ENCODE measurements at places on chromosomes 5 and 9. TPM values are rescaled to one million over a fixed set of nuclear protein-coding genes. Genes with fewer than 3 reads are reported as not detected.

LCN9 gene
- total RNA-seq: not detected

CSF2 gene
- total RNA-seq: not detected

HOMER1 gene
- total RNA-seq: 5.4 TPM

ZFP2 gene
- total RNA-seq: 2.7 TPM

NMUR2 gene
- not detected for total RNA-seq

STK32A gene
- total RNA-seq: 2.3 TPM

DNA sequence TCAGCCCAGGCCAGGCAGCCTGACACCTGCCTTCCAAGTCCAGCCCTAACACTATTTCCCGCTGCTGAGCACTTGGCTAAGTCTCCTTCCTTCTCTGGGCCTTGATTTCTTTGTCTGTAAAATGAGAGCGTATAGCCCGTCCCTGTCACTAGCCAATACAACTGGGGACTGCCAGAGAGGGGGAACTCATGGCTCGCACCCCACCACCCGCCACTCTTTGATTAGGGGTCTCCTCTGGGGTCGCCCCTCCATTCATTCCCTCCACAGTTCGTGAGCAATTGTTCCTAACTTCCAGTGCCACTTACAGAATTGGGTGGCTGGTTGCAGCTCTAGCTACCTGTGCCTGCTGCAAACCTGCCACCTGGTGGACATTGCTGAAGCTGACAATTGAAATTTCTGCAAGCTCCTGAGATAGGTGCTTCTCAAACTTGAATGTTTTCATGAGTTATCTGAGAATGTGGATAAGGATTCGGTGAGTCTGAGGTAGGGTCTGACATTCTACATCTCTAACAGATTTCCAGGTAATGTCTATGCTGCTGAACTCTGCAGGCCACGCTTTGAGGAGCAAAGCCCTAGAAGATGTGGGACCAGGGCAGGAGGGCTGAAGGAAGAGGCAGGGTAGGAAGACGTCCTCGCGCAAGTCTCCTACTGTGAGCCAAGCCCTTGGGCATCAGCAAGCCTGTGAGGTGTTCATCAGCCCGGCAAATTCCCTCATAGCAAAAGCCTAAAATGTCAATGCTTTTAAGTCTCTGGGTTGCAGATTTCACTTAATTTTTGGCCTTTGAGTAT lies 13.3 kb upstream of the RECK start:
- DNase-seq: peak; percentile 85

DNA sequence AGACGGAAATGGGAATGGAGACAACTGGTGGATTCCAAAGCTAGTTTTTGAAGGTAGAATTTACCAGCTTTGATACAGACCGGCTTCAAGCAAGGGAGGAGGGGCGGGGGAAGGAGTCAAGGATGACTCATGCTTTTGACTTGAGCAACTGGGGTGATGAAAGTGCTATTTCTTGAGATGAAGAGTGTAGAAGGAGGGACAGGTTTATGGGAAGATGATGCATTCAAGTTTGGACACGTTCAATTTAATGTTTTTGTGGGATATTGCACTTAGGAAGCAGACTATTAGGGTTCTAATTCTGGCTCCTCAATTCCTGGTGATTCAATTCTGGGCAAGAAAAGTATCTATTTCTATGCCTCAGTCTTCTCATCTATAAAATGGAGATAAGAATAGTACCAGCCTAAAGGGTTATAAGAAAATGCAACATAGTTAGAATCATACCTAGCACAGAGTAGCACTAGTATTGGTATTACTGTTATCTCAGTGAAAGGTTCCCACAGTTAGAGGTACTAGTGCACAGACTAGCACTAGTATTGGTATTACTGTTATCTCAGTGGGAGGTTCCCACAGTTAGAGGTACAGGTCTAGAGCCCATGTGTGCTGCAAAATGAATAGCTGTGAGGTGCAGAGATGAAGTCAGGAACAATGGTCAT lies 4.6 kb downstream of the NIPAL4 start:
- DNase-seq: peak; percentile 90

DNA sequence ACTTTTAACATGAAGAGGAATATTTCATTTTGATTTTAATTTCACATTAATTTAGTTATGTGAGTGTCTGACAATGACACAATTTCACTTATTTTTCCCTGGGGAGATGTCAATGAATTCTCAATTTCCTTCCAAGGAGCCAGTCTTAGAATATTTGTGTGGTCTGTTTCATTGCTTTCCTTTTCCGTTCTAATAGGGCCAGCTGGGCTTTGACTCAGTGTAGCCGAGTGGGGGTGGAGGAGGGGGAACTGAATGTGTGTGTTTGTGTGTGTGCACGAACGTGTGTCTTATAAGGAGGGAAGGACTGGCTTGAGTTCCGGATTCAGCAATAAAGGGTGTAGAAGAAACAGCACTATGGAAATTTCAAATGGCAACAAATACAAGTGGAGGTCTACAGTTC lies 100.0 kb downstream of the BASP1 start:
- no peak for DNase-seq

DNA sequence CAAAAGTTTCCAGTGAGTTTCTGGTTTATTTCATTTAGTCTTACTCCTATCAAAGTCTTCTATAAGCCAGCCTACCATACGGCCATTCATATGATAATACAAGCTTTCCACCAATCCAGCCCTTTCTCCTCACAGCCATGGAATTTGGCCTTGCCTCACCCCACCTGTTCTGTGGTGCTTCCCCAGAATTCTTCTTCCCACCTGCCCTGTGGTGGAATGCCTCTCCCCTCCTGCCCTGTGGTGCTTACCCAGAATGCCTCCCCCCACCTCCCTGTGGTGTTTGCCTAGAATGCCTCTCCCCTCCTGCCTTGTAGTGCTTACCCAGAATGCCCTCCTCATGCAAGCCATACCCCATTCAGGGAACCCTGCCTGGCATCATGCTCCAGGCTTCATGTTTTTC lies 90.3 kb upstream of the APC start:
- no peak for DNase-seq

GRCh38 chr9:71628247-71628646 lies 140.1 kb downstream of the CEMIP2 start:
- DNase-seq: peak; percentile 25

DNA sequence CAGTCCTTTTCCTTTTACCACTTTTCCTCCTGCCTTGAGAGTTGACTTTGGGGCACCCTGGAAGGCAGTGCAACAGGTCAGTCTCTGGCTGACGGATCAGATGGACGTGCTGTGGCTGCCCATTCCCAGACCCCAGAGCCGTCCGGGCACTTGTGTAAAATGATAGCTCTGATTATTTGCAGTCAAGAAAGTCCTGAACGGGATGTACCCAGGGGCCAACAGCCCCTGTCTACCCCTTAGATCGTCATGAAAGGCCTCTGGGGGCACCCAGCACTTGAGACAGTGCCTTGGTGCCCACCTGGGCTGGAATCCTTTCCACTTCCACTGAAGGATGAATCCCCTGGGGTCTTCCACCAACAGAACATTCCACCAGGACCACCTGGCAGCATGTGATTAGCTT lies 17.7 kb upstream of the ANGPTL2 start:
- no peak for DNase-seq

DNA sequence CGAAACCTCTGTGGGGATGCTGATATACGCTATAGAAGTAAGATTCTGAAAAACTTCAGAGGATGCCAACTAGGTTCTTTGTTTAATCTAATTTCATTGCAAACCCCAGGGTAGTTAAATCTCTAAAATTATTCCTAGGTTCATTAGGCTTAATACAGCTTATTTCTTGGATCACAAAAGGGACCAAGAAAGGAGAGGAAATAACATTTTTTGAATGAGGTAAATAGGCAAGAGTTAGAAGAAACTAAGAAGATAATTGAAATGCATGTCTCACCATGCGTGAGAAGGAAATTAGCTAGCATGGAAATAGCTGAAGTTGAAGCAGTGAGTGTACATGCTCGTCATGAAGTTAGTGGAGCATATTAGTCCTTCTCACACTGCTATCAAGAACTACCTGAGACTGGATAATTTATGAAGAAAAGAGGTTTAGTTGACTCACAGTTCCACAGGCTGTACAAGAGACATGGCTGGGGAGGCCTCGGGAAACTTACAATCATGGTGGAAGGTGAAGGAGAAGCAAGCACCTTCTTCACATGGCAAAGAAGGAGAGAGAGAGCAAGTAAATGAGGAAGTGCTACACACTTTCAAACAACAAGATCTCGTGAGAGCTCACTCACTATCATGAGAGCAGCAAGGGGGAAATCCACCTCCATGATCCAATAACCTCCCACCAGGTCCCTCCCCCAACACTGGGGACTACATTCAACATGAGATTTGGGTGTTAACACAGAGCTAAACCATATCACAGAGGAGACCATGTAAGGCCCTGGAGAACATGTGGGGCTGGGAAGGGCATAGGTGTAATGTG lies 125.1 kb upstream of the OSMR start:
- no peak for DNase-seq

DNA sequence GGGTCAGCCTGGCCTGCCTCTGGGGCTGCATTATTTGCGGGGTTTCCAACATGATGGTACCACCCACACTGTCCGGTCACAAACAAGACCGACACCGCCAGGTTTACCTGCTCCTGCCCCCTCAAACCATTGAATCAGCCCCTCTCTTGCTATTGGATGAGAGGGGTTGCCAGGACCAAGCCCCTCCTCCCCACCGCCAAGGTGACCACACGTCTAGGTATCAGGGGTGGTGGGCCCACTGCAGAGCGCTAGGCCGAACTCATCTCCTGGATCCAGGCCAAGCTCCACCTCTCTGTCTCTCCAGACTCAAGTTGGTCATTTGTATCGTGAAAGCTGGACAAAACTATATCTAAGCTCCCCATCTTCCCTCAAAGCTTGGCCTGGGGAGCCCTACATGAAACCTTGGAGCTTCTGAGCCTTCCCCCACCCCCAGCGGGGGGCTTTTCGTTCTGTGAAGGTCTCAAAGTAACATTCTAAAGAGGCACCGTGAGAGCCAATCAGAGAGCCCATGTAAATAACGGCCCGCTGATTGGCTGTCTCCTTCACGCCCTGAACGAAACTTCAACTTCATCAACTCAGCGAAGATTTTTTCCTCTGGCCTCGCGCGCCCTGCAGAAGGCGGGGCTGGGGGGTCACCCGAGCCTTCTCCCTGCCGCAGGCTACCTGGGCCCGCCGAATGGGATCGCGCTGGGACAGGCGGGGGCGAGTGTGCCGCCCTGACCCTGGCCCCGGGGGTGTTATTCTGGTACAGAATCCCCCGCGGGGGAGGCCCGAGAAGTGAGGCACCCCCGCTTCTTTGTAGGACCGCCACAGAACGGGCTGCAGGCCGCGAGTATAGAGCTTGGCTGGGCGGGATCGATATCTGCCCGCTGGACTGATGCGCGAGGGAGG lies 49.6 kb upstream of the PSD2 start:
- DNase-seq: peak; percentile 76

DNA sequence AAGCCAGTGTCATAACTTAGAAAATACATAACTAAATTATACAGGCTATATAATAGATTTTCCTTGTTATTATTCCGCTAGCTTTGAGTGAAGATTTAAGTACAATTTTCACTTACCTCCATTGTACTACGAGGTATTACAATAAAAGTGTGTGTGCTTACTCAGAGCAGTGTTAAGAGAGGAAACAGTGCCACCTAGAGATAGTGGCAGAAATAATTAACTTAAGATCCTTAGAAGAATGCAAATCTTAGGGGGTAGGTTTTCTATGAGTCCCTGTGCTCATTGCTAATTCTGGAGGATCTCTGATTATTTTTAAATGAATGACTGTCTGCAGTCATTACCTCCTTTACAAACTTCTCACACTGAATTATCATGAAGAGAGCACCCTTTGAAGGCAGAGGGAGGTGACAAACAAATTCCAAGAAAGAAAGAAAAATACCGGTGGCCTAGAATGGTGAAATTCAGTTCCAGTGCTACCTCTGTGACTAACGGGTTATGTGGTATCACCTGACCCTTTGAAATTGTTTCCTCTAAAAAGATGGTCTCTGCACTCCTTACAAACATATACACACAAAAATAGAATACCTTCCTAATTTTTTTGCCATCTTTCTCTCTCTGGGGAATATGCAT lies 379.8 kb downstream of the TRIM36 start:
- peak; percentile 2 for DNase-seq

DNA sequence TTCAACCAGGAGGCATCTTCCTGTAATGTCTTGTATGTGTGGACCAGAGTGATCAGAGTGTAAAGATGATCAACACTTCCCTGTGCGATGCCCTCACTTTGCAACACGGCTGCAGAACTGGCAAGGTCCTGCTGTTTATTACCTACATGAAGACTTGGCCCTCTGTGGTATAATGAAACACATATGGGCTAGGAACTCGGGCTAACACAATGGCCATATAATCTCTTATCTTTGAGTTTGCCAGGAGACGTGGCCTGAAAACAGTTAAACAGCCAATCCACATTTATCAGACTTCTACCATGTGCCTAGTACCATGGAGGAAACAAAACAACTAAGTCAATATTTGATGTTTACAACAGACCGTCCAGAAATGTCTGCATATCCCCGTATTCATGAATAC lies 145.5 kb downstream of the ZNF462 start:
- no peak for DNase-seq

DNA sequence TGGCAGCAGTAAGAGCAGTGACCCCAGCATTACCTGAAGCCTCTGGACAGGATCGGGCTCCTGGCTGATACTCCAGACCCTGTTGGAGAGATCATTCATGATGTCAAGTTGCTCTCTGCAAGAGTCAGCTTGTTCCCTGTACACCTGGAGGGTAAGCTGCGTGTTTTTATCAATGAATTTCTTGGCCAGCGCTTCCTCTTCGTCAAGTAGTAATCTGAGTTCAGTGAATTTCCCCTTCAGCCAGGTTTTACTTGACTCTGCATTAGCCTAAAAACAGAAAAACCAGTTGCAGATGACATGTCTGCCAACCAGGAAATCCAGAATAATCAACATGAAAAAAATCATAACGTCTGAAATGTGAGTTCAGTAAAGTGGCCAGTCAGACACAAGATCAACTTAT lies 19.1 kb downstream of the TRIM14 start:
- no peak for DNase-seq

DNA sequence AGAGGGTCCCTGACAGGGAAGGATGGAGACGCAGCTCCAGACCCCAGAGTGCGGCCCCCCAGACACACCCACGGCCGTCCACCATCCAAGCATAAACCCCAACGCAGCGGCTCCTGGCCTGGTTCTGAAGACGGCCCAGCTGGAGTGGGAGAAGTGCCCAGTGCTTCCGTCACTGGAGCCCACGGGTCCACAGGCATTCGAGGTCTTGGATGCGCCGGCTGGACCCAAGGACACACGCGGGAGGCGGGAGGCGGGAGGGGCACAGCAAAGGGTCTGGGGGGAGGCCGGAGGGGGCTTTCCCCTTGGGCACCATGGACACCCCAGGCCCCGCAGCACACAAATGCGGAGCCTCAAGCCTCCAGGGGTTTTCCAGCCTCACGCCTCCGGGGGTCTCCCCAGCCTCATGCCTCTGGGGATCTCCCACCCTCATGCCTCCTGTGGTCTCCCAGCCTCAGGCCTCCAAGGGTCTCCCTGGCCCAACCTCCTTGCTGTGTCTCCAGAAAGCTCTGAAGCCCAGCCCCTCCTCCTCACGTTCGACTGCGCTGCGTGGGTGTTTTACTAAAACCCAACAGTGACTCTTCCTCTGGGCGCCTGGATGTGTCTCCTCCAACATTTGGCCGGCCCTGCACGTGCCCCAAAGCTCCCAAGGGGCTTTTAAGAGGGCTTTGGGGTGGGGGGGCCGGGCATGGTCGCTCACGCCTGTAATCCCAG lies 15.2 kb downstream of the EXD3 start:
- DNase-seq: peak; percentile 34

GRCh38 chr5:4911646-4912403 lies 228.3 kb upstream of the ADAMTS16 start:
- DNase-seq: no peak

Measured in fibroblast of the aortic adventitia (primary cell).